CMK (cell line): ENCODE measurements at places on chromosomes 3 and 15.
A peak's percentile ranks its signal among the peaks of the same experiment; 100 is the strongest.

DNA sequence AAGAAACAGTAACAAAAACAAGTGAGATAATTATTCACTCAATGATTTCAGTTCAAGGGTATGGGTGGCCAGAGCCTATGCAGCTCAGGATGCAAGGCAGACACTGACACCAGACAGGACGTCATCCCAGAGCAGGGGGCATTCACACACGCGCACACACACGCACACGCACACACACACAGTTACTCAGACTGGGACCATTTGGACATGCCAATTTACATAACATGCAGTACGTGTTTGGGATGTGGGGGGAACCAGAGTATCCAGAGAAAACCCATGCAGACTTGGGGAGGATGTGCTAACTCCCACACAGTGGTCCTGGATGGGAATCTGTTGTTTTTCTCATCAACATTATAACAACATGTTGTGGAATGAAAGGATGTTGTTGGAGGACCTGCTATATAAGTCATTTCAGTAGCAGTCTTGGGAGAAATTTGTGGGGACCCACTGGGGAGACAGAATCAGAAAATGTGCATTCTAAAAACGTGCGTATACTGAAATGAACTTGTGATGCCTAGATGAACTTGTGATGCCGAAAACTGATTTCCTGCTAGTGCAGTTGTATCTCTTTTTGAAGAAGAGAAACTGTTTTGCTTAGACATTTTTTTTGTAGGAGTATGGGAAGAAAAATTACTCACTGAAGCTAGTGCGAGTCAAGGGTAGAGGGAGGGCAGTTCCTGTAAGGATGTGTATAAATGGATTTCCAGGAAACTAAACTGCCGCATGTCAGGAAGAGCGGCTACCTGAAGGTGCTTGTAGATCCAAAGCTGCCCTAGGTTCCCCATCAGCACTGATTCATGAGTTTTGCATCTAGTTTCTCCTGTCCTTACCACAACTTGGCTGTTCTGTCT is 25.2 kb downstream of the CD200 start:
- DNase-seq = no peak

GRCh38 chr3:196135693-196136639 is 54.1 kb upstream of the TFRC start:
- DNase-seq = no peak

DNA sequence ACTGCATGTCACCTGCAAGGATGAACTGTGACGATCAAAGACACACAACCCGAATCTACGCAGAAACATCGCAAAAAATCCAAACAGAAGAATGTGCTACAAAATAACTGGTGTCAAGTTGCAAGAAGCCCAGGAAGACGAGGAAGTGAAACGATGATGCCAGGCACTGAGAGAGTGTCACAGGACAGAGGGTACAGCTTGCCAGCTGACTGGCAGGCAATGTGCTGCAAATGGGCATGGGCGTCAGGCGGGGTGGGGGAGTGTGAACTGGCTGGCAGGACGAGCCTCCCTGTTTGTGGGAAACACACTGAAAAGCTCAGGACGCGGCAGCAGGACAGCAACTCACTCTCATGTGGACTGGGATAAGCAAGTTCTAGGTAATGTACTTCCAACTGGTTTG is 28.9 kb upstream of the OCA2 start:
- no peak for DNase-seq

DNA sequence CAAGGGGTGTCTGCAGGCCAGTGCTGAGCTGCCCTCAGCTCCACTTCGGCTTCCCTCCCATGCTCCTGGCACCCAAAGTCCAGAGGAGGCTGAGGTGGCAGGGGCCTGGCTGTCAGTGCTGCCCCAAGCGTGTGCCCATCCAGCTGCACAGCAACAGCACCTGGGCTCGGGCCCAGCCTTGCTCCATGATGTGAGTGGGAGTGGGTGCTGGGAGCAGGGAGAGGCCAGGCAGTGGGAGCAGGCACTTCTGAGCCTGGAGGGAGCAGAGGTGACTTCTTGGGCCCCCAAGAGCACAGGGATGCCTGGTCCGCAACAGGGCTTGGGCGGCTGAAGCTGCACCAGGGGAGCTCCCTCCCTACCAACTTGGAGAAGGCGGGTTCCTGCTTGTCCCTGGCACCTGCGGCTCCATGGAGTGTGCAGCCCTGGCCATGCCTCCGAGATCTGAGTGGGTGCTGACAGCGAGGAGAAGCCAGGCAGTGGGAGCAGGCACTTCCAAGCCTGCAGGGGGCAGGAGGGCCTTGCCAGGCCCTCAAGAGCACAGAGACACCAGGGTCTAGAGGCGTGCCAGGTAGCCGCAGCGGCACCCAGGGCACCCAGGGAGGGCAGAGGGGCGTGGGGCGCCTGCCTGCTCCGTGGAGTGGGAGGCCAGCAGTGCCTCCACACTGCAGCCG is 366.7 kb upstream of the SGO1 start:
- DNase-seq = no peak

GRCh38 chr3:56424885-56425284 is 43.4 kb downstream of the ERC2 start:
- DNase-seq = no peak

DNA sequence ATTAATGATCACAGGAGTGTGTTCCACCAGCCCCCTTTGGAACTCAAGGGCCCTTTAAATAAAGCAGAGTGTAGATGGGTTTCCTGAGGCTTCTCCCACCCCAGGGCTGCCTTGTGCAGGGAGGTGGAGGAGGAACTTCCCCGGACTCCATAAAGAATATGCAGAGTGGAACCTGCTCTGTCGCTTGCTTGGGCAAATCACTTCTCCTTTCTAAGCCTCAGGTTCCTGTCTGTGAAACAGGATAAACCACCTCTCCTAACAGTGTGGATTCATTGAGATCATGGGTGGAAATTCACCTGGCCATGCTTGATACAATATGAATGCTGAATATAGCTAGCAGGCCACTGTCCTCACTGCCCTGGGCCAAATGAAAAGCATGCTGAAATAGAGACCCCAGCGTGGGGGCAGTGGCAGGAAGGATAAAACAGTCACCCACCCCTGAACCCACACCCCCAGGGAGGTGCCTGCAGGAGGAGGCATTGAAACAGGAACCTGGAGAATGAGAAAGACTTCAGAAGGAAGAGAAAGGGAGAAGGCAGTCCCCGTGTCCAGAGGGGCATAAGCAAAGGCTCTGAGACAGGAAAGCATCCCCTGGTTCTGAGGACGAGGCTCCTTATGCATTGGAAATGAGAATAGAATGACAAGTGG is 41.1 kb upstream of the CHRNB4 start:
- no peak for DNase-seq

GRCh38 chr3:8760506-8760905 is 8.9 kb downstream of the OXTR start:
- no peak for DNase-seq

DNA sequence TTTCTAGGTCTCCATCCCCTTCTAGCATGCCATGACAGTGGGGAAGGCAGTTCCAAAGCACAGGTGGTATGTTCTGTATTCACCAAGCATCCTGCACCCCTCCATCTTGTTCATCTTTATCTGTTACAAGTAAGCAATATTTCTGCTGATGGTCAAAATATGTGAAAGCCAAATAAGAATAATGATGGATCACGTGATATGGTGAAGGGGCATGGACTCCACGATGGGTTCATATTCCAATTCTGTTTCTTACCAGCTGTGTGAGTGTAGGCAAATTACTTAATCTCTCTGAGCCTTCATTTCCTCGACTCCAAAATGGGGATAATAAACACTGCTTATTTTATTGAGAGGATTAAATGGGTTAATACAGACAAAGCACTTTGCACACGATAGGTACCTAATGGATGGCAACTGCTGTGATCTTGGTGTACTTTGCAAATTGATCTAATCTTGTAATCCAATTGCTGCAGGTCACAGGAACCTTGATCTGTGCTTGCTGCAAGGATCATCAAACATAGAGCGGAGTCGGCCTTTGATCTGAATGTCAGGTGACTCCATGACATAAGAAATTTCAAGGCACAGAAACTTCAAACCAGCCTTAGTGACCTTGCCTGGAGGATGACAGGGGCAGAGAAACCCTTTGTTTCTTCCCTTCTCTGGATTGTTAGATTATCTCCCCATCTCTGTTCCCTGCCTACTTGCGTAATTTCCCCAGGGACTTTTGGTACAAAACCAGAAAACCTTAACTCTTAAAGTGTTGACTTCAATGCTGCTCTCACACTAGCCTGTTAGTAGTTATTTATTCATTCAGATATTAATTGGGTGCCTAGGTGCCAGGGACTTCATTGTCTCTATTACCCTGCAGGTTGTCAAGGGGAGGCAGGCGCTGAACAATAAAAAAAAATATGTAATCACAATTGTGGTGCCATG is 25.8 kb downstream of the SIAH2 start:
- DNase-seq = no peak

GRCh38 chr15:88028024-88028423 is 228.5 kb downstream of the NTRK3 start:
- no peak for DNase-seq

DNA sequence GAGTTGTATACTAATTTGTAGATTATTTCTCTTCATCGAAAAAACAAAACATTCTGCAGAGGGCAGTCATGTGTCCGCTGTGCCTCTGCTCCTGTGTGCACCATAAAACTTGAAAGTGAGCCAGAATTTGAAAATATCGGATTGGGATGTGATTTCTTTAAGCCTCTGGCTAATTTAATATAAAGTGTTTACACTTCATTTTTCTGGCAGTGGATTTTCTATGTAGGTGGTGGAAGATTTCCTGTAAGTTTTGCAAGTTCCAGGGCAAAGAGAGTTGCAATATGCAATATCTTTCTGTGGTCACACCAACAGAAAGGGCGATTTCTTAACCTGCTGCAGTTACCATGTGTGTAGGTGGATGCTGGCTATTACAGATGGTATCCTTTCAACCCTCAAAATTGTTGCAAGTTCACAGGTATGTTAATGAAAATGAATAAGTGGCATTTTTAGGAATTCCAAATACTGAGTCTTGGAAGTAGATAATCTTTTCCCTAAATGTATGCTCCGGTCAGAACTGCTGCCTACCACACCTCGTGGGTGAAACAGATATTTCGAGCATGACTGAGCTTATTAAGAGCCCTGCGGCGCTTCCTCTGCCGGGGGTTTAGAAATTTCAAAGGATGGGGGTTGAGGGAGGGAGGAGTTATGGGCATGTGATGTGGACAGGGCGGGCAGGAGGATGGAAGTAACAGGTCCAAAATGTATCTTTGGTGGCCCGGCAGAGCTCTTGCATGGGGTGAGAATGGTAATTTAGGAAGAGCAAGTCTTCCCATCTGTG is 134.0 kb downstream of the PGPEP1L start:
- DNase-seq = no peak

DNA sequence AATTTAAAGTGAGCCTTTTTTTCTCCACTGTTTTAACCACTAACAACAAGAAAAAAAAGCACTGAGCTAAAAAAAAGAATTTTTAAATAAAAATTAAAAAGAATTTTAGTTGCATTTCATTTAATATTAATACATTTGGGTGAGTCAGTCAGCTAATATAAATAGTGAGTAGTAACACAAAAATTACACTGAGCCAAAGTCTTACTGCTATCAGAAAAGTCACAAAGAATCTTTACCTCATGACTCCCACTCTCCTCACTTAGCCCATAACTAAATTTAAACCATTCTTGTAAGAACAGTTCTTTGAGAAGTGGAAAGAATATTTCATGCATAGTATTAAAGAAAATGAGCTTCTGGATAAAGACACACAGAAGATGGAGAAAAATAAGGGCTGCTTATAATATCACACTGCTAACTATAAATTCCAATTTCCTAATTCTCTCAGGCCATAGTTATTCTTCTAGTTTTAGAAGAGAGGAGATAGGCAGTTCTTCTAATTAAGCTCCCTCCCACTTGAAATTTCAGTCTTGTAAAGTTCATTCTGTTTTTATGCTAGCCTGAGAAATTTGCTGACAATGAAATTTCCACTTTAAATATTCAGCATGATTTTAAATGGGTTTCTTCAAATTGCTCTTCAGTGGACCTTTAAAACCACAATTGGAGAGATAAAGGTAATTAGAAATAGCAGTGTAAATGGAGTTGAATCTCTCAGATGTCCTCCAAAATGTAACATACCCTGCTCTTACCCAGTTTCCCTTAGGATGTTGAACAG is 17.6 kb downstream of the SHQ1 start:
- DNase-seq = no peak

GRCh38 chr15:81666839-81667238 is 292.8 kb upstream of the TMC3 start:
- DNase-seq = no peak

DNA sequence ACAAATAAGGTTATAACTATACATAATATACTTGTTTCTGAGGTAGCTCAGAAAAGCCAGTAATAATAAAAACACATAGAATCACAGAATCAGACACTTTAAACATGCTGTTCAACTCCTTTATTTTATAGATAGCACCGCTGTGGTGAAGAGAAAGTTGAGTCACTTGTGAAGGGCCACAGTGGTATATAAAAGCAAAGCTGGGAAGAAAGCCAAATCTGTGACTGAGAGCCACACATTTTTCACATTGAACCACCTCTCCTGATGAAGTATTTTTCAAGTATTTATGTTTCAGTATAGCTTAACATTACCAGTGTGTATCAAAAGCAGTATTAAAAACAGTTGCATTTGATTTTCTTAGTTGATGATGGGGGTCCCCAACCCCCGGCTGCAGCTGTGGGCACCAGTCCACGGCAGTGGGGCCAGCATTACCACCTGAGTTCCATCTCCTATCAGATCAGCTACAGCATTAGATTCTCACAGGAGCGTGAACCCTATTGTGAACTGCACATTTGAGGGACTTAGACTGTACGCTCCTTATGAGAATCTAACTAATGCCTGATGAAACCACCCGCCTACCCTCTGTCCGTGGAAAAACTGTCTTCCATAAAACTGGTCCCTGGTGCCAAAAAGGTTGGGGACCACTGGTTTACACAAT is 46.2 kb downstream of the TBL1XR1 start:
- no peak for DNase-seq

DNA sequence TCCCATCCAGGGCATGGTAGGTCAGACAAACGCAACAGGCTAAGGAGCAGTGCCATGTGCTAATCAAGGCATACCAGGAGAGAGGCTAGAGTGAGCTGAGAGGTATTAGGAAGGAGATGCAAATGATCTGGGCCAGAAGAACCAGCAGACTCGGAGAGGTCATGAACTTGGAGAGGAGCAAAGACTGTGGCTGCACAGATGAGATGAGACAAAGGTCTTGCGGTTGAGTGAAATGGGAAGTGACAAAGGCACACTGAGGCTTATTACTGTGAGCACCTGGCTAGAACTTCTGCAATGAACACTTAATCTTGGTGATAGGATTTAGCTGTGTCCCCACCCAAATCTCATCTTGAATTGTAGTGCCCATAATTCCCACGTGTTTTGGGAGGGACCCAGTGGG is 380.2 kb downstream of the ULK4 start:
- DNase-seq = peak; percentile 3

- no peak for DNase-seq
Observed at GRCh38 chr3:71011565-71012287, 571.8 kb downstream of the FOXP1 start.

GRCh38 chr3:143979041-143979440 is 7.4 kb downstream of the DIPK2A start:
- DNase-seq = no peak
